GM04504 (cell line): ENCODE measurements at places on chromosomes 7 and 10.

DNA sequence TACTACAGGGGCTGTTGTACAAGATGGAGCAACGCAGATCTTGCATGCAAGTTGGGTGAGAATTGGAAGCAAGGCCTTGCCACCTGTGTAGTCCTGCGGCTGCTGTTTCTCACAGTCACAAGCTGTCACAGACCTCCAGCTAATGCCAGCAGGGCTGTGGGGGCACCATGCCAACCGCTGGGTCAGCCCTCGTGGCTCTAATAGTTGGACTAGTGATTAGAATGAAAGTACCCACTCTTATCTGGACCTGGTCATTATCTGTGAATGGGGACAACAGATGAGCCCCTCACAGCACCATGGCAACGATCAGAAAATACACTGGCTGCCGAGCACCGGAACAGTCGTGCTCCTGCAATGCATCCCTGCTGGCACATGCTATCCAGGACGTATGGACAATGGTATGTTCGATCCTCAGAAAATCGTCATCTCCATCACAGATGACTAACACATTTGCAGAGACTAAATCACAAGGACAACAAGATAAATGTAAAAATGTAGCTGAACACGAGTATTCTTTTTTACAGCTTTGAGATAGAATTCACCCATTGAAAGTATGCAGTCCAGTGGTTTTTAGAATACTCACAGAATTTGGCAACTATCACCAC is 80.4 kb upstream of the CALN1 start:
- DNase-seq: no peak

GRCh38 chr10:69729326-69730048 is 72.2 kb upstream of the COL13A1 start:
- no peak for DNase-seq

- no peak for DNase-seq
Measured at GRCh38 chr7:28908775-28909174, 49.4 kb downstream of the TRIL start.

DNA sequence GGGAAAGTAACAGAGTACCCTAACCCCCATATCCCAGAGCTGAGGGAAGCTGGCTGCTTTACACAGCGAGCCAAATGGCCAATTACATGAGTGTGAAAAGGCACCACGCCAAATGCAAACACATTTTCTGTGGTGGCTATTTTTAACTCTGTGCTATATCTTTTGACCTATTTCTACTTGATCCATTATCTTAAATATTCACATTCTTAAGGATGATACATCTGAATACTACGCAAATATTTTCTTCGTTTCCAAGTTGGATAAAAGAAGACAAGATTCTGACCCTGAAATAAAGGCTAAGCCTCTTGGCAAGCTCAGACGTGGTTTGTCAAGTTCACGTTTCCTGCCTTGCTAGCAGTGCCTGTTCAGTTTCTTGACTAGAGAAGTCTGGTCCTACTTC is 146.7 kb upstream of the TMEM196 start:
- no peak for DNase-seq

DNA sequence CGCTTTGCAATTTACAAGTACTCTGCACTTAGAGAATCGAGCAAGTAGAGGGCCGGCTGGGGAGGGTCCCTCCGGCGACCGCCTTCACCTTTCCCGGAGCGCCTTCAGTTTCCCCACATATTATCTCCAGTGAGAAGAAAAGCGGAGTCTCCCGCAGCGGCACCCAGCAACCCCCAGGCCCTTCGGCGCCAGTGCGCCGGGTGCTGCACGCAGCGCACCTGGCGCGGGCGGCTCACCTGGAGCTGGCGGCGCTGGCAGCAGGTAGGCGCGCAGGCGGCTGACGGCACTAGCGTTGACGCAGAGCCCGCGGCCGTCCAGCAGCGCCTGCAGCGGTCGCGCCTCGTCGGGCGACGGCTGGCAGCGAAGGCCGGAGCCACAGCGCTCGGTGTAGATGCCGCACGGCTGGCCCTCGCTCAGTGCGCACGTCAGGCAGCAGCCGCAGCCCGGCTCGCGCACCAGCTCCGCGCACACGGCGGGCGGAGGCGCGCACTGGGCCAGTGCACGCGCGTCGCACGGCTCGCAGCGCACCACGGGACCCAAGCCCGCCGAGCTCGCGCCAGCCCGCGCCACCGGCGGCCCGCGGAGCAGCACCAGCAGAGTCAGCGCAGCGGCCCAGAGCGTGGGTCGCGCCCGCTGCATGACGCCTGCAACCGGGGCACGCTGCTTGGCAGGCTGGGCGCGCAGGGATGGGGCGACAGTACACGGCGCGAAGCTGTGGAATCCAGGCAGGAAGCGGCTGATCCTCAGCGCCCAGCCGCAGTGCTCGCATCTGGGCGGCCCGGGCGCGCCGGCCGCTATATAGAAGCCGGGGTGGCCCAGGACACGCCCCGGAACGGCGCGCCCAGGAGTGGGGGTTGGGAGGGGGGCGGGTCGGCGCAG is at the start of gene IGFBP3:
Gene IGFBP3 (minus strand): TSS at position 771 of the 879 bp plus-strand sequence. CDS start 132 bp downstream, at position 639.
- no peak for DNase-seq

DNA sequence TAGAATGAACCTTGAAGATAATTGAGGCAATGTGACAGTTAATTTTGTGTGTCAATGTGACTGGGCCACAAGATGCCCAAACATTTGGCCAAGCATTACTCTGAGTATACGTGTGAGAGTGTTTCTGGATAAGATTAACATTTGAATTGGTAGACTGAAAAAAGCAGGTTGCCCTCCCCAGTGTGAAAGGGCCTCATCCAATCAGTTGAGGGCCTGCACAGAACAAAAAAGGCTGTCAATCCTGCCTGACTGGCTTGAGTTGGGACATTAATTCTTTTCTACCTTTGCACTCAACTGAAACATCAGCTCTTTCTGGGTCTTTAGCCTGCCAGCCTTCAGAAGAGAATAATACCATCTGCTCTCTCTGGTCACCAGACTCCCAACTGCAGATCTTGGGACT is 56.6 kb upstream of the PDE1C start:
- no peak for DNase-seq

- no peak for DNase-seq
Measured at GRCh38 chr10:119677126-119677525, 25.9 kb downstream of the BAG3 start.
